Stimulated activated CD4-positive, alpha-beta T cell treated with anti-CD3 and anti-CD28 coated beads, Interleukin-4, amount 100 ng/mL, for 1 hour (primary cell): ENCODE measurements at places on chromosomes 2 and 18.

DNA sequence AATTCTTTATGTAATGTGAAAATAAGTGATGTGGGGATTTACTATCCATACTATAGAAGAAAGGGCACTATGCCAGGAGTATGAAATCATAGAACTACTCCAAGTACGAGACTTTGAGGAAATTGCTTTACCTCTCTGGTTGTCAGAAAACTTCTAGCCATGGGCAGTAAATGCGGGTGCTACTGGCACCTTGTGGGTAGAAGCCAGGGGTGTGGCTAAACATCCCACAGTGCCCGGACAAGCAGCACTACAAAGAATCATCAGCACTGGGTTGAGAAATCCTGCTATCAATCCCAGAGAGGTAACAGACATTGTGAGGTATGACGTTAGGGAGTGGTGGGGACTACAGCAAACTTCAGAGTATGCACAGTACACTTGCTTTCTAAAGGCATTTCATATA is 453.5 kb upstream of the TNP1 start:
- no peak for DNase-seq

- no peak for DNase-seq
Measured at GRCh38 chr18:12403601-12404506, 3.9 kb upstream of the PRELID3A start.

- DNase-seq, result no peak
Measured at GRCh38 chr2:1209246-1209645, 204.0 kb upstream of the TPO start.

DNA sequence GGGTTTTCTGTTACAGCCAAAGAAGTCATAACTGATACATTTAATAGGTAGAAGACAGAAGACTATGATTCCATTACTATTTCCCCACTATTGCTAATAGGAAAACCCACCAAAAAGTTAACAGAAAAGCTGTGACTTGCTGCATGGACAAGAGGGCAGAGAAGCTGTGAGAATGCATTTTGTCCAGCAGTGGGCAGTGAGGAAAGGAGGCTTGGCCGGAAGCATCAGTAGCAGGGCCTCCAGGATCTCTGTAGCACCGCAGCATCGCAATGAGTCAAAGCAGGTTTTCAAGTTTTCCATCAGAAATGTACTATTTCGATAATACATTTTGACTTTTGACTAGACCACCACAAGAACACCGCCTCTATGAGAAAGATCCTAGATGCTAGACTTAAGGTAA is 24.9 kb downstream of the MYO5B start:
- no peak for DNase-seq

DNA sequence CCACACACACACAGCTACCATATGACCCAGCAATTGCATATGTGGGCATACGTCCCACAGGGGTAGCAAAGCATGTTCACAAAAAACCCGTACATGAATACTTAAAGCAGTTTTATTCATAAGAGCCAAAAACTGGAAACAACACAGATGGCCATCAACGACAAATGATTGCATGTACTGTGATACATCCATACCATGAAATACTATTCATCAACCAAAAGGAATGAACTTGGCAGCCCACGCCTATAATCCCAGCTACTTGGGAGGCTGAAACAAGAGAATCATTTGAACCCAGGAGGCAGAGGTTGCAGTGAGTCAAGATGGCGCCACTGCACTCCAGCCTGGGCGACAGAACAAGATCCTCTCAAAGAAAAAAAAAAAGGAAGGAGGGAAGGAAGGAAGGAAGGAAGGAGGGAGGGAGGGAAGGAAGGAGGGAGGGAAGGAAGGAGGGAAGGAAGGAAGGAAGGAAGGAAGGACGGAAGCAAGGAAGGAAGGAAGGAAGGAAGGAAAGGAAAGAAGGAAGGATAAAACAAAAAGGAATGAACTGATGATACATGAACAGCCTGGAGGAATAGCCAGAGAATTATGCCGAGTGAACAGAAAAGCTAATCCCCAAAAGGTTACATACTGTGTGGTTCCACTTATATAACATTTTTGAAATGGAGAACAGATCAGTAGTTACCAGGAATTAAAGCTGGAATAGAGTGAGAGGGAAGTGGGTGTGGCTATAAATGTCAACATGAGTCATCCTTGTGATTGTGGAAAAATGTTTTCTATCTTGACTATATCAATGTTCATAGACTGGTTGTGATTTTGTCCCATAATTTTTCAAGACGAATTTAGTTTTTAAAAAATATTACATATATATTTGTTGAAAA is 19.6 kb upstream of the YPEL5 start:
- DNase-seq, result no peak
